ENCODE measurements at places on chromosomes 6 and 20. TPM values are rescaled to one million over a fixed set of nuclear protein-coding genes. Genes with fewer than 3 reads are reported as not detected.

CAP2 gene
- 10.0 TPM for total RNA-seq

DNA sequence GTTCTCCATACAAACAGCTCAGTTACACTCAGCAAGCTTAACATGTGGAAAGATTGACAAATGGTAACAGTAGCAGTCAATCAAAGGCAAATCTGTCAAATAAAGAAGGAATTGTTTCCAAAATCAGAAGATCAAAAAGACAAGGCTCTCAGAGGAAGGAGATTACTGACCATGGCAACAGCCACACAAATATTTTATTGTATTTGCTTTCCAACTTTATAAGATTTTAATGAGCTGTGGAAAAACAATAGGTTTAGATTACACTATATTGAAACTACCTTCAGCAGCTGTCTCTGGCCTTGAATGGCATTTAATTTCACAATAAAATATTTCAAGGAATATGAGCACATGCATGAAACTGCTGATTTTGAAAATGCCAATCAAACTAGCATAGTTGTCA, 1143.9 kb upstream of the GJE1 start:
- DNase-seq, result no peak

DNA sequence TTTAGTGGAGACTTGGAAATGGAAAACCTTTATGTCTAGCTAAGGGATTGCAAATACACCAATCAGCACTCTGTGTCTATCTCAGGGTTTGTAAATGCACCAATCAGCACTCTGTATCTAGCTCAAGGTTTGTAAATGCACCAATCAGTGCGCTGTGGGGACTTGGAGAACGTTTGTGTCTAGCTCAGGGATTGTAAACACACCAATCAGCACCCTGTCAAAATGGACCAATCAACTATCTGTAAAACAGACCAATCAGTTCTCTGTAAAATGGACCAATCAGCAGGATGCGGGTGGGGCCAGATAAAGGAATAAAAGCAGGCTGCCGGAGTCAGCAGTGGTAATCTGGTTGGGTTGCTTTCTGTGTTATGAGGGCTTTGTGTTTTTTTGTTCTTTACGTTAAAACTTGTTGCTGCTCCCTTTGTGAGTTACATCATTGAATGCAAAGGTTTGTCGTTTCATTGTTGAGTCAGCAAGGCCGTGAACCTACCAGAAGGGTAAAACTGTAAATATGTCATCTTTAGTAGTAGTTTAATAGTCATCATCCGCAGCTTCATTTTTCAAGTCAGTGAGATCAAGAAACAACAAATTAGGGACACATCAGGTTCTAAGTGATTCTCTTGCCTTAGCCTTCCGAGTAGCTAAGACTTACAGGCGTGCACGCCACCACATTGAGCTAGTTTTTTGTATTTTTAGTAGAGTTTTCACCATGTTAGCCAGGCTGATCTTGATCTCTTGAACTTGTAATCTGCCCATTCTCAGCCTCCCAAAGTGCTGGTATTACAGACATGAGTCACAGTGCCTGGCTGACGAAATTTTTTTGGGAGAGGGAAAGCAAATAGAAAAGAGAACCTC, 22.7 kb upstream of the NUP153 start:
- DNase-seq, result peak; percentile 62

GRCh38 chr20:63703976-63704748, 3.6 kb downstream of the ARFRP1 start:
- DNase-seq, result peak; percentile 80

EFCAB8 gene
- total RNA-seq, result 1.4 TPM

FAM229B gene
- total RNA-seq, result 11.6 TPM

DNA sequence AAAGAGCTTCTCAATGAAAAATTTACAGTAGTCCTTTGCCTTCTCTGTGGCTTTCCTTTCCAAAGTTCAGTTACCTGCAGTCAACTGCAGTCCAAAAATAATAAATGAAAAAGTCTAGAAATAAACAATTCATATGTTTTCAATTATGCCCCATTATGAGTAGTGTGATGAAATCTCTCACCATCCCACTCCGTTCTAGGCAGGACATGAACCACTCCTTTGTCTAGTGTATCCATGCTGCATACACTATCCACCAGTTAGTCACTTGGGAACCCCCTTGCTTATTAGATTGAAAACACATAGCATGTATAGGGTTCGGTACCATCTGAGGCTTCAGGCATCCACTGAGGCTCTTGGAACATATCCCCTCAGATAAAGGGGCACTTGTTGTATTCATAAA, 80.6 kb upstream of the EYA4 start:
- DNase-seq, result no peak

C20orf144 gene
- under 0.01 TPM for total RNA-seq

RRAGD gene
- 3.3 TPM for total RNA-seq

- DNase-seq, result no peak
These were observed 24.6 kb downstream of the SYCP2 start for GRCh38 chr20:59908855-59909254.

SSTR4 gene
- total RNA-seq, result not detected

DNA sequence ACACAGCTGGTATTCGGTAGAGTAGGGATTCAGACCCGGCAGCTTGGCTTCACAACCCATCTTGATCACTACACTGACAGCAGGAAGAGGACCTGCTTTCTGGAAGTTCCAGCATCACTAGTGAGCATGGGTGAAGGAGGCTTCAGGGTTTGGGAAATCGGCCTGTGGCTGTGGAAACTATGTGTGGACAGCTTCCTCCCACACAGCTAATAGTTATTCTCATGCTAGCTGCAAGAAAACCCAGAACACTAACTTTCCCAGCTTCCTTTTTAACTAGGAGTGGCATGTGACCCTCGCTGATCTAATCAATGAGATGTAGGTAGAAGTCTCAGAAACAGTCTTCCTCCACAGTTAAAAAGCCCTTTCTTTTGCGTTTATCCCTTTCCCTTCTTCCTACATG, 36.3 kb upstream of the SIRPA start:
- no peak for DNase-seq

DNA sequence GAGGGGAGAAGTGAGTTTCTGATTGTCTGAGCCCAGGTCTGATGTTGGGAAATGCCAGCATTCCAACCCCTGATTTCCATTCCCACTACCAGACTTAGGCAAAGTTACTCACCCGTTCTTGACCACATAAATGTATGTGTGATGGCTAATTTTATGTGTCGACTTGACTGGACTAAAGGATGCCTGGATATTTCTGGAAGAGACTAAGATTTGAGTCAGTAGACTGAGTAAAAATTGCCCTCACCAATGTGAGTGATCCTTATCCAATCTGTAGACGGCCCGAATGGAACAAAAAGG, 95.8 kb upstream of the TAB2 start:
- DNase-seq, result no peak

GRCh38 chr6:137171824-137172733, 1.4 kb downstream of the IL22RA2 start:
- DNase-seq, result no peak
